Bronchial smooth muscle cell (primary cell): ENCODE measurements at places on chromosomes 2 and 18. TPM values are rescaled to one million over a fixed set of nuclear protein-coding genes. Genes with fewer than 3 reads are reported as not detected.

POTEJ gene
- not detected in 2 replicates for total RNA-seq

RBMS1 gene
- 63.5 and 78.7 TPM in 2 replicates for total RNA-seq

DQX1 gene
- 0.16 TPM in 1 of 2 replicates, not detected in the other for total RNA-seq

ORC4 gene
- total RNA-seq: 8.4 and 17.0 TPM in 2 replicates

HAAO gene
- total RNA-seq: 1.6 and 12.2 TPM in 2 replicates

RGPD4 gene
- not detected in 2 replicates for total RNA-seq

PPP1R1C gene
- total RNA-seq: 0.47 TPM in 1 of 2 replicates, not detected in the other
